ENCODE measurements at places on chromosomes 12 and 14.

DNA sequence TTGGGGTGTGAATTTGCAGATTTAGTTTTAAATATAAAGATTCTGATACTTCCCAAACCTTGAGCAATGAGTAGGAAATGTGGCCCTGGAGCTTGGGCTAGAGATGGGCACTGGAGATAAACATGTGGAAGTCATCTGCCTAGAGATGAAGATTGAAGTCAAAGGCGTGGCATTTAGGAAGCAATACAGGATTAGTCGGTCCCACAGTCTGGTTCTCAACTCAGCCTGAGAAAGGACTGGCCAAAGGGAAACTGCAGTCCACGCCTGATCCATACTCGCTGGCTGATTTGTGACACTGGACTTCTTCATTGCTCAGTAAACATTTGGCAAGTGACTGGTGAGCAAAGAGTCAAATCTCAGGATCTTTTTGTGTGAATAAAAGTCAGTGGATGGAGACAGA lies 268.2 kb upstream of the ATP2B1 start:
- DNase-seq = no peak

DNA sequence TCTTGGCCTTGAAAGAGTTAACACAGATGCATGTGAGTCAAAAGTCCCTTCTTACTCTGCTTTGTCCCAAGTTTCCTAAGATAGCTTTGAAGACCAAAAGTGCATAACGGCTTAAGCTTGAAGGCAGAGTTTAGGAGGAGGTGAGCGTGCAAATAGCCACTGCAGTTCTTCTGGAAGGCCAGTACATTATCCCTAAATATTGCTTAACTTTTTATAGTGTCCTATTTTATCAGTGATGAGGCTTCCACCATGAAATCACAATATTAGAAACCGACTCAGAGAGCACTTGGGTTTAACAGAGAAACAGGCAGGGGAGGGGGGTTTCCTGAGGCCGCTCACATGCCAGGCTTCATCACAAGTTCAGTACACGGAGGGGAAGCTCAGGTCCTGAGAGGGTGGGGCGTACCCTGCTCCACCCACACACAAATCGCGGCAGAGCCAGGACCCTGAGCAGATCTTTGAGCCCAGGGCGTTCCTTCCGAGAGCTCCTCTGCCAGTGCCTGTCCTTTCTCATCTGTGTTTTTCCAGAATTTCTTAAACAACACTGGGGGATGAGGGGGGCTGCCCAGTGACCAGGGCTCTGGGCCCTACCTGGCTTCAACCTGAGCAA lies 26.8 kb upstream of the BDKRB2 start:
- no peak for DNase-seq

GRCh38 chr14:70045844-70046535 lies 142.8 kb downstream of the SLC8A3 start:
- no peak for DNase-seq

GRCh38 chr12:98793121-98793520 lies 148.0 kb downstream of the APAF1 start:
- no peak for DNase-seq

DNA sequence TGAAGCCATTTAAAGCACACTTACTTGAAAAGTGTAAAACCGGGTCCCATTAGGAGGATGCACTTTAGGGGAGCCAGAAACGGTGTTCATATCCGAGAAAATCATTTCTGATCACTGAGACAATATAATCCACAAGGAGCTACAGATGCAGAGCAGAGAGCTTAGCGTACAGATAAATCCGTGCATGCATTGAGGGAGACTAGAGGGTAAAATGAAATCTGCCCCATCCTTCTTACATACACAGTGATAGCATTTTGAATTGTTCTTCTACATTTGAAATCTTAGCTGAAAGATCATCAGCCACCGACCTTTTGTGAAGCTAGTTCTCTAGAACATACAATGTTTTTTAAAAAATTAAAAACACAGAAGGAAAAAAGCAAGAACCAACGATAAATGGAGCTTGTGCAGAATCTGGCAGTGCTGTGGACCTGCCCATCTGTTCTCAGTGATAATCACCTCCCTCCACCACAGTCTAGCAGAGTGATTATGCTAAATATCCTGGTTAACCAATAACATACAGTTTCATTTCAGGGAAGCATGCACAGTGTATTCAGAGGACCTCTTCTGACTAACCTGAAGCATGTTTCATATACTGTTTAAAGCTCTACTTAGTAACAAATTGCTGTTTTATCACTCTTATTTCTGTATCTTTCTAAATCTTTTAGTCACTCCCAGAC lies 161.1 kb downstream of the PPFIA2 start:
- peak; percentile 88 for DNase-seq

DNA sequence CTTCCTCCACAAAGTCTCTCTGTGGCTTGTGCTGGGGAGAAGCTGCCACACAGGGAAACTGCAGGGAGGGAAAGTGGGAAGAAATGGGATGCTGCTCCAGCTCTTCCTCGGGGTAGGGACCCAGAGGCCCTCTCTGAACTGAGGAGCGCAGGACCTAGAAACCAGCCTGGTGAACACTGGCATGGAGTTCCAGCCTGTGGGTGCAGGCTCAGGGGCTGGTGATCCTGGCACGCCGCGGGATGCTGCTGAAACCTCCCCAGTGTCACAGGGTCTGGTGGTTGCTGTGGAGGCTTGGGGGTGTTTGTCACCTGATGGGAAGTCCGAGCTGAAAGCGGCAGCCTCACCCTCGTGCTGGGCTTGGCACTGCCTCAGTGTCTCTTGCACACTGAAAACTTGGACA lies 5.2 kb upstream of the KRT75 start:
- no peak for DNase-seq

DNA sequence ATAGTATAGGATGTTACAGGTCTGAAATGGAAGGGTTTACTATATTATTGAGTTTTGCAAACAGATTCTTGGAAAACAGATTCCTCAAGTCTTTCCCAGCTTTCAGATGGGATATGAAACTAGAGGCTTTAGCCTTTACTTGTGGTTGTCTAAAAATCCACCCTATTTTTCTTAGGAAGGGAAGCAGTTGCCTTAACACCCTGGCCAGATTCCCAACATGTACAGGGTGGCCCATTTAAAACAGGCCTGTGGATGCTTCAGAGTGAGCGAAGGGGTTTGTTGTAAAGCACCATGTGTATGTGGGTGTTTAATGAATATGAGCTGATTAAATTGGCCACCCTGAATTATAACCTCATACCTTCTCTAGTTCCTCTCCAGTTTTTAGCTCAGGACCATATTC lies 415.9 kb downstream of the ZFP36L1 start:
- DNase-seq = no peak

DNA sequence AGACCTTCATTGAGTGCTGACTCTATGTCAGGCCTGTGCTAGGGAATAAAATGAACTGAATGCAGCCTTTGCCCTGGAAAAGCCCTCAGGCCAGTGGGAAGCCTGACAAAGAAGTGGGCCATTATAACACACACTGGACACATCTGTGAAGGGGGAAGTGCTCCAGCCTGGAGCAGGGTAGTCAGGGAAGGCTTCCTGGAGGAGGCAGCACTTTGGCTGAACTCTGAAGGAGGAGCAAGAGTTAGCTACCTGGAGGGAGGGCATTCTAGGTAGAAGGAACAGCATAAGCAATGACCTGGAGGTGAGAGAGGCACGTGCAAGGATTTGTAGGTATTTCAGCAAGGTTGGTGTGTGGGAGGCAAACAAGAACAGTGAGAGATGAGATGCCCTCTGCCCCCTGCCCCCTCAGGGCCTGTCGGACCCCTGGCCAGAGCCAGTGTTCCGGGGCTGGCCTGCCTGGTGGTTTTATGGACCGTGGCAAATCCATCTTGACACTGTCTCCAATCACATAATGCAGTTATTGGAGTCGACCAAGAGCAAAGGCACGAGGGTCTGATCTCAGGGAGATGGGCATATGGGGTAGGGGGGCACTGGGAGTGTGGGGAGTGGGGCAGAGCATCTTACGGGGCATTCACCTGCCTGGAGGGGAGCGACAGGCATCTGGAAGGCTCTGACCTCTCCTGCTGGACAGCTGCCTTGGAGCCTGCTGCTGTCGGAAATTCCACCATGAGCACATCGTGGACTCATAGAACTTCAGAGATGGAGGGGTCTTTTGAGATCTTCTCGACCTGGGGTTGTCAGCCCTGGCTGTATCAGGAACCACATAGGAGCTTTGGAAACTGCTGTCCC lies 2.7 kb upstream of the FAM222A start:
- no peak for DNase-seq

GRCh38 chr12:65539023-65539422 lies 260.5 kb downstream of the MSRB3 start:
- no peak for DNase-seq

- no peak for DNase-seq
Measured at GRCh38 chr12:108589028-108589839, 8.7 kb downstream of the TMEM119 start.

DNA sequence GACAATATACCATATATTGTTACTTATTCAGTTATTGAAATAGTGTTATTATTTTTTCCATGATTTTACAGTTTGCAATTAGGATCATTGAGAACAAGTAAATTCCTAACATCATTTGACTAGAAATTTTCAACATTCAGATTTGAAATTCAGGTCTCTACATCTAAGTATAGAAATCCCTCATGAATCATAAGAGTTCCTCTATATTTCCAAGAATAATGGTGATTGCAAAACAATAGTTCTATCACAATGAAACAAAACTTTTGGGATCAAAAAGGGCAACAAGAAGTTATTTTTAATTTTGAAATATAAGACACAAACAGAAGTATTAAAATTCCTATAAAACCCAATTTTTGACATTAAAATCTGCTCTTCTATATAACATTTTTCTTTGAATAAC lies 10.8 kb downstream of the CLEC1A start:
- no peak for DNase-seq

DNA sequence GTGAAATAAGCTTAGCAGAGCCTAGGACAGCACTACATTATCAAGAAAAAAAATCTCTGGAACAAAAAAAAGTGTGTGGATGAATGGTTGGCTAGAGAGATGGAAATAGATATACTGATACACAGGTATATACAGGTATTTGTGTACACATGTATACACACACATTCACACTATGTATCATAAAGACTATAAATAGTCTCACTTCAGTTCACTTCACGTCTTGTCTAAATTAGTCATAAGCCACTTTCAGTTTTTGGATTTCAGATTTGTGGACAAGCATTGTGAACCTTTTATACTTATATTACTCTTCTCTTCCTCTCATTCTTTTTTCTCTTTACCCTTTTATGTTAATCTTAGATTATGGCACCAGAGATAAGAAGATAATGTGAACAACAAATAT lies 41.8 kb upstream of the SLC6A15 start:
- DNase-seq = no peak

- DNase-seq = no peak
Measured at GRCh38 chr14:89366864-89367778, 49.9 kb downstream of the FOXN3 start.

DNA sequence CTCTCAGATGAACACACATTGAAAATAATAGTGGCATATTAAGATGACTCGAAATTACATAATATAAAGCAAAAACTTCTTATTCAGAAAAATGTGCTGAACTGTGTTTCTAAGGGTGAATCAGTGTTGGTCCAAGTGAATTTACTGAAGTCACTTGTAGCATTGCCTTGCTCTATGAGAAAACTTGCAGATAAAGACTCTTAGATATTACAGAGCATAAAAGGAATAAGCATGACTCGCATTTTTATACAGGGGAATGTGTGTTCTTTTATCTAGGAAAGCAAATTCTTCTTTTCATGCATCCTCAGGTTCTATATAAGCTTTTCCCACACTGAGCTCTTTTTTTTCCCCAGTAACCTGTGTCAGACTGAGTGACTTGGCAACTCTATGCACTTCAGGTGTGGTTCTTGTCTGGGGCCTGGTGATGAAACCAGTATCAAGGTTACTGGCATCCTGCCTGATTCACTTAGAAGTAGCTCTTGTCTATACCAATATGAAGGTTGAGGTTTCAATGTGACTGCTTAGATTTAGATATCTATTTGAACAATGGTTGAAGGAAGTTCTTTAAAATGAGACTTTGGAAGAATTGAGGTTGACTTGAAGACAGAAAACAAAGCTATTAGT lies 76.1 kb downstream of the OTOGL start:
- no peak for DNase-seq

- DNase-seq = no peak
Measured at GRCh38 chr12:107446476-107446875, 239.1 kb upstream of the PWP1 start.

DNA sequence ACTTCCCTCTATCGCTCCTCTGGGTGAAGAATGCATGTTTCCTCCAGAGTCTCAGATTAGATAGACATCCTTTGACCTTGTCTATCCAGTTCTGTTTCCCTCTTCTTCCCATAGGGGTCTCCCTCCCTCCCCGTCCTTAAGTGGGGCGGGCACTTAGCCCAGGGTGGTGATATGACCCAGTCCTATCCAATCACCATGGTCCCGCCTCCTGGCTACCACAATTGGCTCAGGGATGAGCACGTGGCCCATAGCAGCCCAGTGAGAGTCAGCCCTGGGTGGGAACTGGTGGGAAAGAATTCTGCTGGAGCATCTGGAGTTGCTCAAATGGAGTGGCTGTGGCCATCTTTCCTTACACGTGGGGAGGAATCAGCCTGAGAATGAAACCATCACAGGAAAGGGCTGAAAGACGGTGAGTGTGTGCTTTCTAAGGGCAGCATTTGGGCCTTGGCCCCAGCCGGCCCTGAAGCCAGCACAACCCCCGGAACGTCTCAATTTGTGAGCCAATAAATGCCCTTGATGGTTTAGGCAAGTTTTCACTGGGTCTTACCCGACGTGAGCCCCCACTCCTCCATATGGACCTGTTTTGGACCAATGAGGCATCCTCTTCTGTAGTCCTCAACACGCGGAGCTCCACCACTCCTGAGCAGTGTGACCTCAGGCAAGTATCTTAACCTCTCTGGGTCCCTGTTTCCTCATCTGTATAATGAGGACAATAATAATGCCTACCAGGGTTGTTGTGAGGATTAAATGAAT lies 14.4 kb upstream of the MLXIP start:
- no peak for DNase-seq

DNA sequence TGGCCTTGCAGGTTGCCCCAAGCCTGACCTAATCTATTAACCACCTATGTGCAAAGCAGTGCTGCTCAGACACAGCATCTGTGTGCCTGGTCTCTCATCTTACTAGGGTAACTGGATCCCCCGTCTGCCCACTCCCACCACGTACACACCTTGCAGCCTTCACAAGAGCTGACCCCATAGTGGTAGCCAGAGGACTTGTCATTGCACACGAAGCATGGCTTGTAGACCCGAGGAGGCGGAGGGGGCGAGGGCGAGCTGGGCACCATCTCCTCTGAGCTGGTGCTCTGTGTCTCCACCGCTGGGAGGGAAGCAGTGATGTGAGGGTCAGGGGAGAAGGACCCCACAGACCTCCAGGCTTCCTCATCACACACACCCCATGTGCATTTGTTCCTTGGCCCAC lies 8.4 kb upstream of the ITGB7 start:
- no peak for DNase-seq

- no peak for DNase-seq
Measured at GRCh38 chr12:106074706-106075392, 63.9 kb downstream of the NUAK1 start.

DNA sequence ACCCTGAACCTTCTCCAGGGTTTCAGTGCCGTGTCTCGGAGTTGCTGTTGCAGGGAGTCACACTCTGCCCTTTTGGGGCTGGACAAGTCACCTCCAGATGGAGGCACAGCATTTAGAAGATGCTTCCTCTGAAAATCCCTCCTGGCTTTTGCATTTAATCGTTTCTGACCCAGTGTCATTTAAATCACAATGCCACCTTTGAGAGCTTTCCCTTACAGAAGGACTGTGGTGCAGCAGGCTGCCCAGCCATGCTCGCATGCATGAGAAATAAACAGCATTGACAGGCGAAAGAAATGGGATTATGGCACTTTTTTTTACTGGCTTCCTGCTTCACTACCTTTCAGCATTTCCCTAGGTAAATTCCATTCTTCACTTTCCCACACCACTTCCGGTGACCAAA lies 113.4 kb upstream of the DYRK2 start:
- no peak for DNase-seq

GRCh38 chr12:120267736-120268135 lies 2.2 kb upstream of the PXN start:
- DNase-seq = no peak

All from NCI-H1417 treated with DMSO at 0.1 percent for 48 hours (cell line).